GDM1 (cell line): ENCODE measurements at places on chromosomes 16 and 17.

- no peak for DNase-seq
These were observed 89.3 kb downstream of the RPGRIP1L start for GRCh38 chr16:53614346-53614745.

- DNase-seq = no peak
These were observed 51.8 kb upstream of the JPH3 start for GRCh38 chr16:87550495-87550961.

GRCh38 chr16:66917741-66918140, 944 bp downstream of the CDH16 start:
- no peak for DNase-seq

- DNase-seq = no peak
These were observed 98.2 kb downstream of the AXIN2 start for GRCh38 chr17:65463242-65463641.

- DNase-seq = no peak
These were observed 16.6 kb downstream of the SOX8 start for GRCh38 chr16:998211-998610.

GRCh38 chr16:53971616-53972015, 267.7 kb downstream of the FTO start:
- no peak for DNase-seq

GRCh38 chr17:65433592-65433991, 127.9 kb downstream of the AXIN2 start:
- no peak for DNase-seq

- no peak for DNase-seq
These were observed 34.8 kb upstream of the ERN1 start for GRCh38 chr17:64164596-64165285.

- DNase-seq = peak; percentile 70
These were observed 1.4 kb upstream of the SSH2 start for GRCh38 chr17:29931231-29931932.

GRCh38 chr16:85536411-85537330, 76.5 kb upstream of the GSE1 start:
- DNase-seq = no peak

GRCh38 chr16:80113873-80114574, 426.8 kb upstream of the DYNLRB2 start:
- no peak for DNase-seq

GRCh38 chr17:8190506-8190905, 526 bp upstream of the BORCS6 start:
- no peak for DNase-seq

GRCh38 chr16:68760671-68761275, 23.7 kb downstream of the CDH1 start:
- DNase-seq = no peak

GRCh38 chr16:10978871-10979446, 34.6 kb downstream of the CLEC16A start:
- no peak for DNase-seq

DNA sequence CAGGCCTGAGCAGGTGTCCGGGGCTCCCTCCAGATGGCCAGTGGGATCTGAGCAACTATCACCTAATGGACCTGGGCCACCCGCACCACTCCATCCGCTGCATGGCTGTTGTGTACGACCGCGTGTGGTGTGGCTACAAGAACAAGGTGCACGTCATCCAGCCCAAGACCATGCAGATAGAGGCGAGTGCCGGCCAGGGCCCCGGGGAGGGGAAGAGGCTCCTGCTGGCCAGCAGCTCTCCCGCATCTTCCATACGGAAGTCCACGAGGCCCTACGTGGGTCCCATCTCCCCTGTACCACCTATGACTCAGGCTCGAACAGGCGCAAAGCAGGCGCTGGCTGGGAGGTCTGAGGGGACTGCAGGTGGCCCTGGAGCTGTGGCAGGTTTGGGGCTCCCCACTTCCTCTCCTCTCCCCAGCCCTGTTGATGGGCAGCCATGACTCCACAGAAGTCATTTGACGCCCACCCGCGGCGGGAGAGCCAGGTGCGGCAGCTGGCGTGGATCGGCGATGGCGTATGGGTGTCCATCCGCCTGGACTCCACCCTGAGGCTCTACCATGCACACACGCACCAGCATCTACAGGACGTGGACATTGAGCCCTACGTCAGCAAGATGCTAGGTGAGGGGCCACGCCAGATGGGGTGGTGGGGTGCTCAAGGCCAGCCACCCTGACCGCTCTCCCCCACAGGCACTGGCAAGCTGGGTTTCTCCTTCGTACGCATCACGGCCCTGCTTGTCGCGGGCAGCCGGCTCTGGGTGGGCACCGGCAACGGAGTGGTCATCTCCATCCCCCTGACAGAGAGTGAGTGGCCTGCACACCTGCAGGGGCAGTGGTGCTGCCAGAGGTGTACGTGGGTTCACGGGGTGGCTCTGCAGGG, 4.0 kb downstream of the NME3 start:
- DNase-seq = no peak

GRCh38 chr17:58577696-58578095, 63.3 kb upstream of the MTMR4 start:
- no peak for DNase-seq

GRCh38 chr16:12646490-12647274, 157.0 kb downstream of the CPPED1 start:
- no peak for DNase-seq

- DNase-seq = no peak
These were observed 43.9 kb downstream of the ARHGAP27 start for GRCh38 chr17:45388604-45389325.

- DNase-seq = peak; percentile 76
These were observed 17.6 kb downstream of the ZNF213 start for GRCh38 chr16:3152277-3152990.

DNA sequence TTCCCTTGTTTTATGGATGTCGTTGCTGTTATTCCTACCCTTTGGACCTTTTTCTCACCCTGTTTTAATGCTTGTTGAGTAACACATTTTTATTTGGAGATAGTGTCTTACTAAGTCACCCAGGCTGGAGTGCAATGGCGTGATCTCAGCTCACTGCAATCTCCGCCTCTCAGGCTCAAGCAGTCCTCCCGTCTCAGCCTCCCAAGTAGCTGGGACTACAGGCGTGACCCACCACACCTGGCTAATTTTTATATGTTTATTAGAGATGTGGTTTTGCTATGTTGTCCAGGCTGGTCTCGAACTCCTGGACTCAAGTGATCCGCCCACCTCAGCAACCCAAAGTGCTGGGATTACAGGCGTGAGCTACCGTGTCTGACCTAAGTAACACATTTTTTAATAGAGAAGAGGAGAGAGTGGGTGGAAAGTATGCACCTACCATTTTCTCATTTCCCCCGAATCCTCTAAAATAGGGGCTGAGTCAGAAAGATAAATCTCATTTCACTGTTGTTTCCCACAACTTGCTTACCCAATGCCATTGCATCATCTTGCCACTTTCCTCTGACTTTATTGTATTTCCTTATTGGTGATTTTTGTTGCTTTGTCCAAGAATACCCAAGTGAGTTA, 7.0 kb downstream of the DHX40 start:
- DNase-seq = no peak

- no peak for DNase-seq
These were observed 60.3 kb downstream of the SPAG9 start for GRCh38 chr17:51060396-51060795.

GRCh38 chr17:65511316-65511715, 50.1 kb downstream of the AXIN2 start:
- no peak for DNase-seq

DNA sequence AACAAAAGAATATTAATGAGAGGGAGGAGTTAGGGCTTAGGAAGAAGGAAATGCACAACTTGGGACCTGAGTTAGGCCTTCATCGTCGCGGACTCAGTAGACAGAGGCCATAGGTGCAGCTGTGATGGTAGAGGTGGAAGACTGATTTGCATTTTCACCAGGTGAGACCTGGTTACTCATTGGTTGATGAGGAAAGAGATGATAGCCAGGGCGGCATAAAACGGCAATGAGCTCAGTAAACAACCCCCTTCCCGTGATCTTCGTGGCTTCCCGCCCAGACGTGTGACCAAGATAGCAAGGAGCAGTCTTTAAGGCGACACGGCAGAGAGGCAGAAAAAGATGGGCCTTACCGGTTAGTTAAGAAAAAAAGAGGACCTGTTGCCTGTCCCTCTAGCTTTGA, at the start of gene TMC5:
Gene TMC5 (plus strand): TSS at position 244 of the 400 bp plus-strand sequence. CDS start 22,156 bp downstream, outside the sequence.
- no peak for DNase-seq

GRCh38 chr17:1074886-1075605, 78.1 kb downstream of the TIMM22 start:
- no peak for DNase-seq

GRCh38 chr16:86018487-86018886, 119.5 kb downstream of the IRF8 start:
- DNase-seq = no peak

DNA sequence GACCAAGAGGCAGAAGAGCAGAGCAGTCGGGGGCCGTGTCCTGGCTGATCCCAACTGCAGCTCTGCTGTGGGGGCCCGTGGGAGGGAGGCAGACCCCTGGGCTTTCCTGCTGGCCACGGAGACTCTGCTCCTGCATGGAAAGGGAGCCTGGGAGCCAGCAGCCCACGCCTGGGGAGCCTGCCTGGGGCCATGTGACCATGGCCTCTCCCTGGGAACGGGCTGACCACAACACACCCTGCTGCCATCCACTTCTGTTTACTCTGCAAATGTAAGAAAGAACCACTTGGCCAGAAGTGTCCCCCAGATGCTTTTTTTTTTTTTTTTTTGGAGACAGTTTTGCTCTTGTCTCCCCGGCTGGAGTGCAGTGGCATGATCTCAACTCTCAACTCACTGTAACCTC, 2.0 kb upstream of the TEDC2 start:
- DNase-seq = no peak

DNA sequence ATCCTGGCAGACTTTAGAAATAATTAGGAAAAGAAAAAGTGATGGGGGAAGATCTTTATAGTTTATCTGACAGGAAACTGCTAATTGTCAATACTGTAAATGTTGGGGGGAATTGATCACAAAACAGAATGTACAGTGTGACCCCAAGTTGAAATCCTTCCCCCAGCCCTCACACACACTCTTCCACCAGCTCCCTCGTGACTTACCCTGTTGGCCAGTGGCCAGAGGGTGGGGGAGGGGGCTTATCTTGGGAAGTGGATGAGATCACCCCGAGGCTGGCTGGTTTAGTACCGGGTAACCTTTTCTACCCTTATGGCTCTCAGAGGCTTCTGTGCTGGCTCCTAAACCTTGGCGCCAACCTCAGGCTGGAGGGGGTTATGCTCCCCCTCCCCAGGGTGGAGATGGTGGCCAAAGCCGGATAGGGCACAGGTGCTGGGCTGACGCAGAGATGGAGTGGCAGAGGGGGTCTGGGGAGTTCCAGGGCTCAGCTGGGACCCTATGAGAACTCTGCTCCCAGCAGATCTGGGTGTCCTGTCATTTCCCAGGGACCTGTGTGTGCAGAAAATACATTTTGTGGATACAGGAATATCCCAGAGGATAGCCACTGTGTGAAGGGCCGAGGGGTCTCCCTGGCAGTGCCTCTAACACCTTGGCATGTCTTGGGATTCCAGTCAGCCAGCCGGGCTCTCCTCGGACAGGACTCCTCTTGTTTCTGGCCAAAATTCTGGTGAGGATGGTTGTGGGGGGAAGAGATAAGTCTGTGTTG, 18.6 kb downstream of the CDH16 start:
- DNase-seq = no peak

DNA sequence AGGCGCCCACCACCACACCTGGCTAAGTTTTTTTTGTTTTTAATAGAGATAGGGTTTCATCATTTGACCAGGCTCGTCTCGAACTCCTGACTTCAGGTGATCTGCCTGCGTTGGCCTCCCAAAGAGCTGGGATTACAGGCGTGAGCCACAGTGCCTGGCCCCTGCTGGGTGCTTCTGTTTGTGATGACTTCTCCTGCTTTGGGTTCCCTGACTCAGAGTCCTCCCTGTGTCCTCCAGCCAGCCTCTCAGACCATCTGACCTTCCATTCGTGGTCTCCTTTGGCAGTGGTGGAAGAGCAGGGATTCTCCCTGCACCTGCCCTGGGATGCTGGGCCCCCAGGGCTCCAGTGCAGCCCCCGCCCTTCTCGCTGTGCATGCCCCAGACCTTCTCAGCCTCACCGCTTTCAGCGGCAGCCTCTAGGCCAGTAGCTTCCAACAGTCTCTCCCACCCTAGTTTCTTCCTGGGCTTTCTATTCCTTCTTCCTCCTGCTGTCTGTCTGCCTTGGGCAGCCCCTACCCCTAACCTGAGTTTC, 13.2 kb downstream of the BEAN1 start:
- DNase-seq = no peak

DNA sequence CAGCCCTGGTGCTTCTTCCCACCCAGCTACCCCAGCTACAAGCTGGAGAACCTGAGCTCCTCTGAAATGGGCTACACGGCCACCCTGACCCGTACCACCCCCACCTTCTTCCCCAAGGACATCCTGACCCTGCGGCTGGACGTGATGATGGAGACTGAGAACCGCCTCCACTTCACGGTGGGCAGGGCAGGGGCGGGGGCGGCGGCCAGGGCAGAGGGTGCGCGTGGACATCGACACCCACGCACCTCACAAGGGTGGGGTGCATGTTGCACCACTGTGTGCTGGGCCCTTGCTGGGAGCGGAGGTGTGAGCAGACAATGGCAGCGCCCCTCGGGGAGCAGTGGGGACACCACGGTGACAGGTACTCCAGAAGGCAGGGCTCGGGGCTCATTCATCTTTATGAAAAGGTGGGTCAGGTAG, 3.6 kb downstream of the GAA start:
- DNase-seq = no peak

DNA sequence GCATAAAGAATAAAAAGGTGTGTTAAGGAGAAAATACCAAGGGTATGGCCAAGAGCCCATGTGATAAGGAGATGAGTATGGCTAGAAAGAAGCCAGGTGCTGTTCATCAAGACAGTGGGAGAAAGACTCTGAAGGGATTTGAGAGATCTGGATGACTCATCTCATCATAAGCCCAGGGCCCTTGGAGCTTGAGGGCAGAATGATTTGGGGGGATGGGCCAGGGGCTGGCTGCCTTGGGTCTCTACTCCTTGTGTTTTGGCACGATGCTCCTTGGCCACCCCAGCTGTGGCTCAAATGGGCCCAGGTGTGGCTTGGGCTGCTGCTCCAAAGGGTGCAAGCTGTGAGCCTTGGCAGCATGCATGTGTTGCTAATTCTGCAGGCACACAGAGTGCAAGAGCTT, 14.5 kb upstream of the TNFRSF13B start:
- DNase-seq = no peak

- DNase-seq = no peak
These were observed 48.5 kb upstream of the HS3ST2 start for GRCh38 chr16:22765479-22765878.

DNA sequence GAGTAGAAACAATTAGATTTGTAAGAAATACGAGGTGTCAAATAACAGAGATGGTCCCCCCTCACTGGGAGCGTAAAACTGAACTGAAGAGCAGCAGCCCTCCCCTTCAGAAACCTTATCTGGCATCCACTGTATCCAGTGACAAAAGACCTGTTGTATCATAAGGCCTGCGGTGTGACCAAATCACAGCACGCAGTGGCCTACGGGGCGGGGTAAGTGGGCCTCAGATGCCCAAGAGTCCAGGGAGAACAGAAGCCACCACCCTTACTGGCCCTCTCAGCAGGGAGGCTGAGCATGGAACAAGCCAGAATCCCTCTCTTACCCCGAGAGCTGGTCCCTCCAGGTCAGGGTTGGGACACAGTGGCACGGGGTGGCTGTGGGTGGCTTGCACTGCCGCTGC, 5.5 kb downstream of the JMJD6 start:
- DNase-seq = no peak

- no peak for DNase-seq
These were observed 193.2 kb upstream of the MPHOSPH6 start for GRCh38 chr16:82363026-82363816.

GRCh38 chr16:8804313-8804712, 6.7 kb downstream of the PMM2 start:
- DNase-seq = no peak

GRCh38 chr16:10629592-10629963, 49.2 kb upstream of the EMP2 start:
- DNase-seq = no peak
